ENCODE measurements at places on chromosomes 16 and 17.
A peak's percentile ranks its signal among the peaks of the same experiment; 100 is the strongest.

DNA sequence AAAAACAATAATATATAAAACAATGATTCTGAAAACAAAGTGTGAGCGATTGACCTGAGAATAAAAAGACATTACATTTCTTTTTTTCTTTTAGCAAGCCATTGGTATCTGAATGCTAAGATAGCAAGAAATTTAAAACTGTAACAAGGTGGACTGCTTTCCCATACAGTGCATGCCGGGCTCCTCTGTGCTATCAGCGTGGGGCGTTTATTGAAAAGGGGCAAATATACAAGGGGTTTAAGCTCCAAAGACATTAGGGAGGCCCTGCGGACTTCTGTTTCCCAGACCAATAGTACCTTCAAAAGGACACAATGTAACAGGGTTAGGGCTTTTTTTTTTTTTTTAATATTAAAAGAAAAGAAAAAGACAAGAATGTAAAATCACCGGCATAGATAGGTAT lies 261.3 kb downstream of the ZFHX3 start:
- DNase-seq, result no peak

- no peak for DNase-seq
Measured at GRCh38 chr17:55654022-55654421, 68.6 kb downstream of the TMEM100 start.

DNA sequence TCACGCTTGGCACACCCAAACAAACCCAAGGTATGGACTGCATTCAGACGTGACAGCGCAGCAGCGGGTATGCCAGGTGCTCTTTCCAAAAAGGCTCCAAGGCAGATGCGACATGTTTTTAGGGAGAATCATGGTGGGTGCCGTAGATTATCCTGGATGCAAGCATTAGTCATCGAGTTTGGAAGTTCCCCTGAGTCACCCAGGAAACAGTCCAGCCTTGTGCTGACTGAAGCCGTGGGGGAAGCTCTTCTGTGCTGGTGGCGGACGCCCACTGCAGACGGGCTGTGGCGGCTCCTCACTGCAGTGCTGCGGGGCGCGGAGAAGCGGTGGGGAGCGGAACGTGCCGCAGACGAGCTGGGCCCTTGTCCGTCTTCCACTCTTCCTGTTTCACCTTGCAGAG lies 13.9 kb downstream of the JPT2 start:
- no peak for DNase-seq

DNA sequence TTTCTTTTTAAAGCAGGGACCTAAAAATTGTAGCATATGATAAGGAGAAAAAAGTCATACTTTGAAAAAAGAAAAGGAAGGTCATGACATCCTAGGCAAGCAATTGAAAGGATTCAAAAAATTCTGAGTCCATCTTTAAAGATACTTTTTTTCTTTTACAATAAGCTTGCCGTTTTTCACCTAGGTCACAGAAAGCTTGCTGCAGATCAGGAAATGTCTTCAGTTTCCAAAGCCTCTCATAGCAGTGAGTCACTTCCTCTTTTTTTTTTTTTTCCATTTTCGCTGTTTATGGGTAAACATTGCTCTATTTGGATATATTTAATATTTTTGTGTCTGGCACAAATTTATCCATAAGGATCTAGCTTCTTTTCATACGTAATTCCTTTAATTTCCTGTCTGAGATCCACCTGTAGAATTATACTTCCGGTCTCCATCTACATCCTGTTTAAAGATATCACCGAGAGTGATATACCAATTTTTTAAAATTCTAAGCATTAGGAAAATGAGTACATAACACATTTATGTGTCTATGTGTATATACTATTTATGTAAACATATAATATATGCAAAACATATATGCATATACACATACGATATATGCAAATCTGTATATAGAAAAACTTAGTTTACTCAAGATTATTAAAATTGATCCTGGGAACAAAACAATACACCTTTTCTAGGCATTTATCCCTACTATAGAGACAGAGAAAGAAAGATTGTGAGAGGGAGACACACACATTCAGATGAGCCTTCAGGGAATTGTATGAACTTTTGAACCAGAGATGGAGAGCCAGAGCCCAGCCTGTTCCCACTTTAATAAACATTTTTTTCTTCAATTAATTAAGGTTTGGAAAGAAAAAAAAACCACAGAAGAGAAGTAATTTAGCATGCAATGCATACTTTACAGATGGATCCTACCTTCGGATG lies 134.4 kb downstream of the SKAP1 start:
- DNase-seq, result no peak

DNA sequence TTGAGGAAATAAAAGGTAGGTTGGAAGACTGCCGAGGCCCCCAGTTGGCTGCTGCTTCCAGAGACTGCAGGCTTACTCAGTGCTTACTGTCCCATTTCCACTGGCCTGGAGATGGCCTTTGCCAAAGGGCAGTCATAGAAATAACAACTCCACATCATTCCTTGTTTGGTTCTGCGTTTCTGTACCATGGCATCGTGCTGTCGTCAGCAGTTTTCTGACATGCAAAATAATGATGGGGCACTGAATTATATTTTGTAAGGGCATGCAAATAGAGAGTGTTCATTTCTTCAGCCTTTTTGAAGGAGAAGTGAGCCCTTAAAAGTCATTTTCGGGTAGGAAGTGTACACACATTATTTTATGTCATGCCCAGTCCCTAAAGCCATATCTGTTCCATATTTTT lies 88.9 kb downstream of the RBFOX1 start:
- DNase-seq, result no peak

DNA sequence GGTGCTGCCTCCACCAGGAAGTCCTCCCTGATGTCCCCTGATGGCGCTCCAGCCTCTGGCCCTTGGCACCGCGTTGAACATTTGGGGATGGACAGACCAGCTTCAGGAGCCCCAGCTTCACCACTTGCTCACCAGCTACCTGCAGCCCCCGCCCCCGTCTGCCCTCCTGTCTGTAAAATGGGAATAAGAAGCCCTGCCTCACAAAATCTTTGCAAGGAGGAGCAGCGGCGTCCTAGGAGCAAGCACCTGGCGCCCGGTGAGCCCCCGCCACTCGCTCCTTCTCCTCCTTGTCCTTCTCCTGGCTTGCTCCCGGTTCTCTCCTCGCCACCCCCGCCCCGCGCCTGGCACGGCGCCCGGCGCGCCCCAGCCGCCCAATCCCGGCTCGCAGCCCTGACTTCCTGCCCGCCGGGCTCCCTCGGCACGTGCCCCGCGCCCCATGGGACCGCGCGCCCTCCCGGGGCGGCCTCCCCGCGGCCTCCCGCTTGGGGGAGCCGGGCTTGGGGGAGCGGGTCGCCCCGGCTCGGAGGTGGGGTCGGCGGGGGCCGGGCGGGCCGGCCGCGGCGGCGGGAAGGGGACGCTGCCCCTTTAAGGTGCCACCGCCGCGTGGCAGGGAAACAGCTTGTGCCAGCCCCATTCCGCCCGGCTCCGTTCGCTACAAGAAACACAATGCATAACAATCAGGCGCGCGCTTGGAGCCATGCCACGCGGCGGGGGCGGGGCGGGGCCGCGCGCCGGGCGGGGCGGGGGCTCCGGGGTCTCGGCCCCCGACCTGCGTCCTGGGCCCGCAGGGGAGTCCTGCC lies 9.1 kb upstream of the PPP1R1B start:
- DNase-seq, result no peak

- no peak for DNase-seq
Measured at GRCh38 chr17:44146375-44147346, 4.9 kb downstream of the HROB start.

GRCh38 chr16:31148896-31149295 lies 970 bp downstream of the PRSS36 start:
- no peak for DNase-seq

DNA sequence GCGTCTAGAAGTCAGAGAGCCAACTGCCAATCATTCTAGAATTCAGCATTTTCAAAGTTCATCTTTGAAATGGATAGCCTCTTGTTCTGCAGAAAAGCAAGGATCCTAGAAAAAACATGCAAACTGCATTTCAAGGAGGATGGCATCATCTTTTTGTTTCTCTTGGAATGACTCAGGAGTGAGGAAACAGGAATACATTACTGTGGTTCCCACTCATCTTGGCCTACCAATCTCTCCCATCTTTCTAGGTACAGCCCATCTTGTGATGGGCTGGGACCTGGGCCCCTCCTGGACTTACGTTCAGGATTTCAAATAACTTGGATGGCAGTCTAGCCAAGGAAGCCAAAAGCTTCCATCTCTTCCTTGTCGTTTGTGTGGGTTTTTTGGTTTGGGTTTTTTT lies 363.4 kb downstream of the CDH13 start:
- no peak for DNase-seq

DNA sequence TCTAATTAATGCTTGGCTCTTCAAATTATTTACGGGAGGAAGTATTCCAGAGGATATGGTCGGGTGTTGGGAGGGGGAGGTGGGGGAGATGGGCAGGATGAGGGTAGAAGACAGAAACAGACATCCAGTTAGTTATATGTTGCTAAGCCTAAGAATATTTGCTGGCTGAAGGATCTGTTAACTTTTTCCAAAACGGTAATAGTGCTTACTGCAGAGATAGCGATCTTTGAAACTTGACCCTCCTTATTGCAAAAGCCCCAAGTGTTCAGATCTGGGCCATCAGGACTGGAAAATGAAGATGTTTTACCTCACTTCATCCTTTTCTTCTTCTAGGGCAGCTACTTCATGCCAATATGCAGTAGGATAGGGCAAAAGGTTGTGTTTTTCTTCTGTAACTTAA lies 27.0 kb upstream of the MMD start:
- DNase-seq, result no peak

DNA sequence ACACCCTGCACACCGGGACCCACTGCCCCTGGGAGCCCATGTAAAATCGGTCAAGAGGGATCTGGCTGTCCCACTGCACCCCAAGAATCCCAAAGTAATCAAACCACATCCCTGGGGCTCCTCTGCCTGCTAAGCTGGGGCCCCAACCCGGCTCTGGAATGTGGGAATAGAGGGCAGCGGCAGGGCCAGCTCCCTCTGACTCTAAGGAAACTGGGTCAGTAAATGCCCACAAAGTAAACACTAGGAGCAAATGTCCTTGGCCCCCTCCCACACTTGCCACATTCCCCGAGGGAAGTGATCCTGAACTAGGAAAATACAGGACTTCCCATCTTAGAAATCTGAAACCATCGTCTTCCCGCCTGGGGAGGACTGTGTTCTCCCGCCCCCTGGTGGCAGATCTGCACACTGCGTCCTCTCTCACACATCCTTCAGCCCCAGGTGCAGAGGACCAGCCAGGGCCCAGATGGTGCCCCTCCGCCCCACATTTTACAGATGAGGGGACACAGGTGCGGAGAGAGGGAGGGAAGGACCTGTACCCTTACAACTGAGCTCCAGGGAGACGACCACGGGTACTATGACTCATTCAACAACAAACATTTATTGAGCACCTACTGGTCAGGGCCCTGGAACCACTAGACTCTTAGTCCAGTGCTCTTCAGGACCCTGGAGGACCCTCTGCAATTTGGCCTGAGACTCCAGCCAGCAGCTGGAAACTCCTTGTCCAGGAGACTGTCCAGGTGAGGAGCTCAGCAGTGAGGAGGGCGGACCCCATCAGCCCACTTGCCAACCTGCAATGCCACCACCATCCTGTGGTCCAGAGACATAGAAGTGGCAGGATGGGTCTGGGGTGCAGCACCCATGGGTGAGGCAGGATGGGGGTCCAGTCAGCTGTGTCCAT lies 10.1 kb downstream of the P3H4 start:
- DNase-seq, result peak; percentile 71

- no peak for DNase-seq
Measured at GRCh38 chr16:47713225-47713595, 252.1 kb downstream of the PHKB start.

GRCh38 chr17:65750631-65751115 lies 189.2 kb upstream of the AXIN2 start:
- no peak for DNase-seq

- no peak for DNase-seq
Measured at GRCh38 chr17:48043176-48043575, 5.0 kb upstream of the NFE2L1 start.

- DNase-seq, result no peak
Measured at GRCh38 chr17:6387442-6387841, 47.5 kb downstream of the AIPL1 start.

- DNase-seq, result peak; percentile 56
Measured at GRCh38 chr16:85554114-85554888, 58.8 kb upstream of the GSE1 start.

DNA sequence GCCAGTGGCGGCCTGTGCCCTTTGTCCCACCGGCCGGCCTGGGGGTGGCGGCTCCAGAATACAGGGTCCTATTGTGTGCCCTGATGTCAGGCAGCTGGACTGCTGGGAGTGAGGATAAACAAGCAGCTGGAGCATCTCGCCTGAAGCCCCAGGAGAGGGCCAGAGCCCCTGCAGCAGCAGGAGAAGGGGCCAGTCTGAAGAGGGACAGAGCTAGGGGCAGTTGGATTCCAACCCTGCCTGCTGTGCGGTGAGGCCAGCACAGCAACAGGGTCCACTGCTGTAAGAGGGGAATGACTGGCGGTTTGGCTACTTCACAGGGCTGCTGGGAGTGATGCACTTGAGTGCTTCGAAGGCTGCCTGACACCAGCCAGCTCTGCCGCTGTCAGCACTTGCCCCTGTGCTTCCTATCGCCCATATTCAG lies 25.0 kb downstream of the RAB11FIP4 start:
- DNase-seq, result no peak

GRCh38 chr17:30000001-30000754 lies 58.7 kb downstream of the EFCAB5 start:
- DNase-seq, result no peak

- DNase-seq, result no peak
Measured at GRCh38 chr16:31181102-31181830, 1.3 kb downstream of the FUS start.

GRCh38 chr17:57311281-57312216 lies 55.2 kb downstream of the MSI2 start:
- no peak for DNase-seq

DNA sequence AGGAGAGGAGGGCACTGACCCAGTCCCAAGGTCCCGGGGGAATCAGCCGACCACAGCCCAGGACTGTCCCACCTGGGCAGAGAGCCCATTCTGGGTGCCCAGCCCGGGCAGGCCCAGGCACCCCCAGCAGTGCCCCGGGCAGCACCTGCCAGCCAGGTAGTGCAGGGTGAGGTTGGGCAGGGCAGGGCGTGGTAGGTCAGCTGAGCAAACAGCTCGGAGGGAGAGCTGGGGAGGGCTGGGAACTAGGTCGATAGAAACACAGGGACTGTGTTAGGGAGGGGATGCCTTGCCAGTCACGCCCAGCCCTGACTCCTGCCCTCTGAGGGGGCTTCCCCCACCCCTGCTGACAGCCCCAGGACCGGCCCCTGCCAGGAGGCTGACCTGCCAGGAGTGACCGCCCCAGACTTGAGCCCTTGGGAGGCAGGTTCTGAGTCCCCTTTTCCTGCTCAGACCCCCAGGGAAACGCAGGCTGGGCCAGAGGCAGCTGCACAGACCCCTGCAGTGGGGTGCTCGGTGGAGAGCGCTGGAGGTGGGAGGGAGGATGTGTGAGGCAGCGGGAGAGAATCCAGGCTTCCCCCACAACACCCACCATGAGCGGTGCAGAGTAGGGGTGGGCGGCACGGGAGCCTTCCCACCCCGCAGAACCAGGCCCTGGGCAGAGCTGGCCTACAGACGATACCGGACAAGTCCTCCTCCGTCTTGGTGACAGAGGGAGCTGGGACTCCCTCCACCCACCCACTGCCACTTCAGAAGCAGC lies 4.7 kb downstream of the HS3ST6 start:
- DNase-seq, result no peak
